Activated CD4-positive, alpha-beta T cell treated with anti-CD3 and anti-CD28 coated beads, Interleukin-2, Interleukin-4, amounts not matched to agents 100 ng/mL and 50 ng/mL, durations not matched to agents 16 hours and 8 hours (primary cell): ENCODE measurements at places on chromosomes 2 and 18.

- no peak for DNase-seq
These were observed 7.0 kb upstream of the LYPD1 start for GRCh38 chr2:132676999-132677398.

- DNase-seq = no peak
These were observed 1552.3 kb upstream of the SLC39A10 start for GRCh38 chr2:194104687-194105086.

- DNase-seq = peak; percentile 16
These were observed 788 bp downstream of the USP14 start for GRCh38 chr18:159037-159652.

GRCh38 chr18:10659594-10659993, 133.8 kb downstream of the NAPG start:
- DNase-seq = no peak

DNA sequence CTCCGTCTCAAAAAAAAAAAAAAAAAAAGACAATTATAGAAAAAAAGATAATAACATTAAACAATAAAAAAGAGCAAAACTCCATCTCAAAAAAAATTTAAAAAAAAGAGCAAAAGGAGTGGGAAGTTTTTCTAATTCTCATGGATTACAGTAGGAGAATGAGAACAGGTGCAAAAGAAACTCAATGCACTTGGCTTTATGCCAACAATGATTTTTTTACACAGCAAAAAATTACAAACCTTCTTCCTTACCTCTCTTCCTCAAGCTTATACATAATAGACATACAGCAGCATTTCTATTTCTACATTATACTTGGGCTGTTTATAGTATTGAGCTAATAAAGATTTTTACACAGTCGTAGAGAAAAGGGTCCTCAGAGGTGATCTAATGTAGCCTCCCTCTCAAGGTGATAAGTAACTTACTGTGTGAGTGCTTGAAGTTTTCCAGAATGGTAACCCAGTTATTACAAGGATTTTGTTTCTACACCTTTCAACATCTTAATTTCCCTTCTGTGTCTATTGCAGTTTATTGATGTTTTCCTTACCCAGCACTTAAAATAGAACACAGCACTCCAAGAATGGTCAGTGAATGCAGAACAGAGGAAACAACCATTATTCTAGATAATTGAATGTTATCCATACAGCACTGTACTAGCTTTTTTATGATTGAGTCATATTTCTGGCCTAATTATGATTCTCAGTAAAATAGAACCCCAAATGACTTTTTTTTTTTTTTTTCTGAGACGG, 34.9 kb upstream of the RNF138 start:
- DNase-seq = no peak

GRCh38 chr2:30503007-30503694, 56.1 kb downstream of the LCLAT1 start:
- DNase-seq = no peak

- DNase-seq = no peak
These were observed 45.2 kb downstream of the BOLA3 start for GRCh38 chr2:74102516-74102915.

DNA sequence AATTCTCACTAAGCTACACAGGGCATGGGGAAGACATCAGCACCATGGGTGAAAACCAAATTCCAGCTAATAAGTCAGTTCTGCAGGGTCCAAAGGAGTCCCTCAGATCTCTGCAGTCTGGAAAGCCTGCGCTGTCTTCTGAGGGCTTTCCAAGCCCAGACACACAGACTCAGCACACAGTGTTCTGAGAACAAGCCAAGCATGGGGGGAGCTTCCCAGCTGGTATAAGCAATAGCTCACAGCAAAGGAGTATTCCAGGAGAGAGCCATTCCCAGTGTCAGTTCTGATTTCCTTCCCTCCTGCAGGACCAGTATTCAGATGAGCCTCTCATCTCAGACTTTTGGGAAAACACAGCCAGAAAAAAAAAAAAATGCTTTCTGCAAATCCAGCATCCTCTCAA, 370.8 kb downstream of the TNS1 start:
- no peak for DNase-seq

- no peak for DNase-seq
These were observed 183.2 kb upstream of the RPRM start for GRCh38 chr2:153661801-153662200.

GRCh38 chr2:133072837-133073694, 403.1 kb upstream of the LYPD1 start:
- DNase-seq = no peak

GRCh38 chr2:112887964-112888749, 22.8 kb upstream of the IL37 start:
- no peak for DNase-seq

DNA sequence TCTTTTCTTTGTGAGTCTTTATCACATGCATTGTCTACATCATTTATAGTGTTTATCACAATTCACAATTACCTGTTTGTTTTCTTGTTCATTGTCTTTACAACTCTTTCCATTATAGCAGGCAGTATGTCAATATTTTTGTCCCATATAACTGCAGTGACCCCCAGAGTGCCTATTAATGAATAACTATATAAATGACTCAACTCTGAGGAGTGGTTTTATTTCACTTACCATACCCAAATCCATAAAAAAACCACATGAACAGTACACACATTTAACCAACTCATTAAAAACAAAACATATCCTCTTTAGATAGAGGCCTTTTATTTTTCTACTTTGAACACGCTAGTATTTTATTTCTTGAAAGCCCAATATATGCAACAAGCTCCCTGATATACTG, 1419.1 kb upstream of the NXPH2 start:
- no peak for DNase-seq

DNA sequence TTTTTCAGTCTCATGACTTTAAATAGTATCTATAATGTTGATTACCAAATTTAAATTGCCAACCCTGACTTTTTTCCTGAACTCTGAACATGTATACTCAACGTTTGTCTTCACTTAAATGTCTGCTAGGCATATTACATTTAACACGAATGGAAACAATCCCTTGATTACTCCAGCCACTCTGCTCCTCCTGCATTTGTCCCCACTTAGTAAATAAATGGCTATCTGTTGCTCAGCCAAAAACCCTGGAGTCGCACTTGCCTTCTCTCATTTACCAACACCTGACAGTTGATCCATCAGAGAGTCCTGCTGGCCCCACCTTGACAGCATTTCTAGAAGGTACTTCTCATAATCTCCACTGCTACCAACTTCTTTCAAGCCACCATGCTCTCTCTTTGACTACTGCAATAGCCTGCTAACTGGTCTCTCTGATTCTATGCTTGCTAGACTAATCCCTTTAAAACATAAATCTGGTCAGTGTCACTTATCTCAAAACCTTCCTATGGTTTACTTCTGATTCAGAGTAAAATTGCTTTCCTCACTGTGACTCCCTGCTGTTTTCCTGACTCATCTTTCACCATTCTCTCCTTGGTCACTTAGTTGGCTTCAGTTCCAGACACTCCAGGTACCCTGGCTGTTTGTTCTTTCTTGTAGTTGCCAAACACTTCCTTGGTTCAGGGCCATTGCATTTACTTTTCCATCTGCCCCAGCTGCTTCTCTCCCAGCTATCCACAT, 31.9 kb downstream of the SPAG16 start:
- DNase-seq = no peak

- no peak for DNase-seq
These were observed 36.6 kb downstream of the GLI2 start for GRCh38 chr2:120772261-120772660.

DNA sequence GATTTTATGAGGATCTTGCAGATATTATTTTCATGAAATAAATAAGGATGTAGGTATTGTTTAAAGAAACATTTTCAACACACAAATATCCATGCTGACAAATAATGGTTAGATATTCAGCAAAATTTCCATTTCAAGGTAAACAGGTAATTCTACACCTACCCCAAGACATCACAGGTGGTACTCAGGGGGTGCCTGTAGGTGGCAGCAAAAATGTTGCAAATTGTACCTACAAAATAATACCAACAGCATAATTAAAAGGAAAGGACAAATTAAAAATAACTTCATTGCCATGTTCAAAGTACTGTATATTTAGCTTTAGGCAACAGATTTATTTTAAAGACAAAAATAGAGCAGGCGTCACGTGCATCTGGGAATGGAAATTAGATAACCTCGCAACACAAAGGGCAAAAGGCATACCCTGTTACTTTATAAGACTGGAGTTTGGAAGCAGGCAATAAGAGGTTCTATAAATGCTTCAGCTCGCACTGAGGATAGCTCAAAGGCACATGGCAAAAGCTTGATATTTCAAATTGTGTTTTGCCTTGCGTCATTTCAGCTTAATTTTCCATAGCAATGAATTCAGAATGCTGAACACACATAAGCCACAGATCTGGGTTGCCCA, 630.5 kb downstream of the TDRD15 start:
- no peak for DNase-seq

DNA sequence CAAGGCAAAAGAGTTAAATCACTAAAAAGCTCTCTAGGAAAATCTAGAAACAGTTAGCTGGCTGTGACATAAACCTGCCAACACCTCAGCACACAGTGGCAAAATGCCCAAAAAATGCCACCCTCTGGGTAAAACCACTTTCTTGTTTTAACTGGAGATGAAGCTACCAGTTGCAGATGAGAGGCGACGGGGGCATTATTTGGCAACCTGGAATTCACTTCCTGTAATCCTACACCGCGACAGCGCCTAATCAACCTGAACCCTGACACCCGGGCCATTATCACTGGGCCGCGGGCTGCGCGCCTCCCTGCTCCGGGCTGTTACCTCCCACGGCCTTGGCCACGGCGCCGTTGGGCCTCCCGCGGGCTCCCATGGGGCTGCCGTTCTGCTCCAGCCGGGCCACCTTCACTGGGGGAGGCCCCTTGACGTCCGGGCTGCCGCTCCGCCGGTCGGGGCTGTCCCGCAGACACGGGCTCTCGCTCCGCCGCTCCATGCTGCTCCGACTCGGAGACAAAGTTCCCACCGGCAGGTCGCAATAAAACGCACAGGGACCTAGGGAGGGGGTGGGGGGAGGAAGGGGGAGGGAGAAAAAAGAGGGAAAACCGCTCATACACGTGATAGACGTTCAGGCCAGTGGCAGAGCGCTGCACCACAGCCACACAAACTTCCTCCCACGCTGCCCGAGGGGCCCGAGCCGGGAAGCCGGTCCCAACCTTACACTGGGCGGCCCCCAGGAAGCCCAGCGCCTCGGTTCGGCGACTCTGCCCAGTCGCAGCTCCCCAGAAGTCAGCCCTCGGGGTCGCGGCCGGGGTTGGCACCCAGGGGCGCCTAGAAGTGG, 2.0 kb downstream of the SATB2 start:
- no peak for DNase-seq

- no peak for DNase-seq
These were observed 22.0 kb upstream of the IL1R2 start for GRCh38 chr2:101969723-101970122.

- no peak for DNase-seq
These were observed 14.4 kb downstream of the EN1 start for GRCh38 chr2:118832791-118833715.

GRCh38 chr18:46680784-46681695, 24.0 kb upstream of the LOXHD1 start:
- DNase-seq = no peak

DNA sequence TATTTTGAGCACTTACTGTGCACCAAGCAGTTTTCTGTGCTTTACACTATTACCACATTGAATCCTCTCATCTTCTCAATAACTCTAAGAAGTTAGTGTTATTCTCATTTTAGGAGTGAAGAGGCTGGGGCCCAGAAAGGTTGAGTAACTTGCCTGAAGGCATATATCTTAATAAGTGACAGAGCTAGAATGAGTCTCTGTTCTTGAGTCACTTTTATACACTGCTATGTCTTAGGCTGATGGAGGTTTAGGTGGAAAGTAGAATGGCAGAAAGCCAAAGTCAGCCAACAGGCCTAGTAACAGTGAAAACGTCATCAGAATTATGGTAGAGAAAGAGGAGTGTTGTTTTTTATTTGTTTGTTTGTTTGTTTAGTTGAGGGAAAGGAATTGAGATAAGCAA, 27.9 kb upstream of the RPE start:
- no peak for DNase-seq

DNA sequence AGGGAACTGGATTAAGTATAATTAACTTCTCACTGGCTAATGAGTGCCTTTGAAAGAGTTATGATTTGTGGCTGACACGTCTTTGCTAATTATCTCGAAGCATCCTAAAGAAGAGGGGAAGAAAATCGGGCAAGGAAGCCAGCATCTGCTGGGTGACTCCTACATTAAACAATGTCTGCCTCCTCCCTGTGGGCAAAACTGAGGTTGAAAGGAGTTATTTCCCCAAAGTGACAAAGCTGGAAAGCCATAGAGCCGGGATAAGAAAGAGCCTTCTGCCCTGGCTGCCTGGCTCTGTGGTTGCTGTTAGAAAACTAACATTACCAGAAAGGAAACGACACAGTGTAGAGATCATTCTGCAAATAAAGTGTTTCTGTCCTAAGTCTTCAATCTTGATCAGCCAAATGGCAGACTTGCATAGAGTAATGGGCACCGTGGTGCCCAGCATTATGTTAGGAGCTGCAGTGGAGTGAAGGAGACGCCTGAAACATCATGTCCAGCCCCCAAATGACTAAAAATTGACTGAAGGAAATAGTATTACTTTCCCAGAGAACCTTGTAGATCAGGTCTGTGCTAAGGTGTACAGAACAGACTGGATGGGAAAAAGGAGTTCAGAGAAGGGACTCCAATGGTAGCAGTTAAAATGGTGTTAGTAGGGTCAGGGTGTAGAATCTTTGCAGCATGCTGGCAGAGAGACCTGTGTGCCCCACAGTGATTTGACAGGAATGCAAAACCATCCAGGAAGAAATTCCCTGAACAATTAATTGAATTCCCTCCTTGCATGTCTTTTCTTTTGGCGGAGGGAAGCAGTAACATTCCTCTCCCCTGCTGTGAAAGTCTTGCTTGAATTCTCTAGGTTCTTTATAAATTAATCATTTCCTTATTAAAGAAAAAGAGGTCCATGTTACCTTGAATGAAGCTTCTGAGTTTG, 44.4 kb downstream of the ALPK2 start:
- no peak for DNase-seq

GRCh38 chr2:12282780-12283695, 433.7 kb upstream of the TRIB2 start:
- no peak for DNase-seq

- no peak for DNase-seq
These were observed 10.8 kb downstream of the RFX8 start for GRCh38 chr2:101463911-101464641.

DNA sequence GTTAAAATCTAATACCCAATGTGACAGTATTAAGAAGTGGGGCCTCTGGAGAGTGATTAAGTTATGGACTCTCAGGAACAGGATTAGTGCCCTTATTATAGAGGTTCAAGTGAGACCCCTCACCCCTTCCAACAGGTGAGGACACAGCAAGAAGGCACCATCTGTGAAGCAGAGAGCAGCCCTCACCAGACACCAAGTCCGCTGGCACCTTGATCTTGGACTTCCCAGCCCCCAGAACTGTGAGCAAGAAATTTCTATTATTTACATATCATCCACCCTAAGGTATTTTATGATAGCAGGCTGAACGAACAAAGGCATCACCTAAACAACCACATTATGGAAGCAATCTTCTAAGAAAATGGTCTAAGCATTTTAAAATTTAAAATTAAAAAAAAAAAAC, 59.0 kb downstream of the HDAC4 start:
- no peak for DNase-seq

- no peak for DNase-seq
These were observed 638.0 kb upstream of the ZEB2 start for GRCh38 chr2:145157741-145158591.
